ENCODE measurements at places on chromosomes 1 and 21. TPM values are rescaled to one million over a fixed set of nuclear protein-coding genes. Genes with fewer than 3 reads are reported as not detected.

DNA sequence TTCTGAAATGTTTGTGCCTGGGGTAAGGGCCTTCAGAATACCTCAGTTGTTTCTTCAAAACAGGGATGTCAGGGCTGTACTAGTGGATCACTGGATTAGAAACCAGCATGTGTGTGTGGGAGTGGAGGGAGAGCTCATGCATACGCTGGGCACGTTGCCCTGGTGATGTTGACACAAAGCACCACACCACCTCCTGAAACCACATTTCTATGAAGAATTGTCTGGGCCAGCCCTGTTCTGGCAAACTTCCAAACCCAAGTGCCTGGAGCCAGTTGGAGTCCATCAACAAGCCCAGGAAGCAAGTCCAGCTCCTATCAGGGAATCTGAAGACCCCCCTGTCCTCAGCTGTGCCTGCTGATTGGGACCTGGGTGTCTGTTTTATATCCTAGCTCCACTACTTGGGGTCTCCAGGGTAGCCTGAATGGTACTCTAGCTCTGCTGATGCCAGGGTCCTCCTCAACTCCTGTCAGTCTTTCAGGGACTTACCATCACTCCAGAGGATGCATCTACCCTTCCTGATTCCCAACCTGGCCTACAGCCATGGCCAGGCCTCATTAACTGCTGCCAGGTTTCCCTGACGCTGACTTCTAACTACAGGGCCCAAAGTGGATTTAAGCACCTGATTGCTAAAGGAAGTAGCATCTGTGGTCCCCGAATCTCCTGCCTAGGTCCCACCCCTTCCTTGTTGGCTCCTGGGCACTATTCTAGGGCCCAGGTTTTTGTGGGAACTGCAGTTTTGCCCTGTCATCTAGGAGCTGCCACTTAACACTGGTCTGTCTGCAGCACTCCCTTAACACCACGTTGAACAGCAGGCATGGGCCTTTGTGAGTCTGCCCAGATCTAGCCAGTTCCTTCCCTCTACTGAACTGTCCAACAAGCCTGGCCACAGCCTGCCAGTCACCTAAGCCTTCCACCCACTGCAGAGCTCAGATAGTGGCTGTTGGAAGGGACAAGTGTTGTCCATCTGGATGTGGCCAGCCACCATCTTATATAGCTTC lies 45.5 kb downstream of the LPAR3 start:
- H3K36me3 ChIP-seq, result no peaks in the 10 kb centered on the region
- H3K4me3 ChIP-seq, result no peak overlapping the region
- H3K4me1 ChIP-seq, result peaks cover 45% of the 10 kb centered on the region
- DNase-seq, result peak; percentile 89
- H3K27me3 ChIP-seq, result no peaks in the 10 kb centered on the region

DNA sequence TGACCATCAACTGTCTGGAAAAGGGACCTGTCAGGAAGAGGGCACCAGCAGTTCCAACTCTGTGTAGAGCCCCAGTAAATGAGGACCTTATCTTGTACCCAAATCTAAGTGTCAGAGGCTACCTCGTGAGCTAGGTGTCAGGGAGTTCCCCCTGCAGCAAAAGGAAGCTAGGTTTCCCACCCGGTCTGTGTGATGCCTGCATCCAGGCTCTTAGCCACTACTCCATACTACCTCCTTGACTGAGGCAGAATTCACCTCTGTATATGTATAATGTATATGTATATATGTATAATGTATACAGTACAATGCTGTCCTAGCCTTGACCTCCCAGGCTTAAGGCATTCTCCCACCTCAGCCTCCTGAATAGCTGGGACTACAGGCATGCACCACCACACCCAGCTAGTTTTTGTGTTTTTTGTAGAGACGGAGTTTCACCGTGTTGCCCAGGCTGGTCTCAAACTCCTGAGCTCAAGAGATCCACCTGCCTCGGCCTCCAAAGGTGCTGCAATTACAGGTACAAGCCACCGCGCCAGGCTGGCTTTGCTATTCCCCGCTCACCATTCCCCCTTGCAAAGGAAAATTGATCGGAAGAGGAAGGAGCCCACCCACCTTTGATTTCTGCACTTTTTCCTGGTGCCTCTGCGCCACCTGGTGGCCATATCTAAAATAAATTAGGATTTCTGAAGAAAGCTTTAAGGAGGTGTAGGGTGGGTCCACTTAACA lies 15.7 kb upstream of the LUZP1 start:
- DNase-seq, result no peak
- no peak overlapping the region for H3K4me3 ChIP-seq
- H3K27ac ChIP-seq, result no peak overlapping the region
- H3K36me3 ChIP-seq, result no peaks in the 10 kb centered on the region
- no peaks in the 10 kb centered on the region for H3K27me3 ChIP-seq

SELENOF gene
- 137 TPM for total RNA-seq

GCSAML gene
- not detected for total RNA-seq

OR2T6 gene
- not detected for total RNA-seq
